ENCODE measurements at places on chromosomes 5 and 9.

DNA sequence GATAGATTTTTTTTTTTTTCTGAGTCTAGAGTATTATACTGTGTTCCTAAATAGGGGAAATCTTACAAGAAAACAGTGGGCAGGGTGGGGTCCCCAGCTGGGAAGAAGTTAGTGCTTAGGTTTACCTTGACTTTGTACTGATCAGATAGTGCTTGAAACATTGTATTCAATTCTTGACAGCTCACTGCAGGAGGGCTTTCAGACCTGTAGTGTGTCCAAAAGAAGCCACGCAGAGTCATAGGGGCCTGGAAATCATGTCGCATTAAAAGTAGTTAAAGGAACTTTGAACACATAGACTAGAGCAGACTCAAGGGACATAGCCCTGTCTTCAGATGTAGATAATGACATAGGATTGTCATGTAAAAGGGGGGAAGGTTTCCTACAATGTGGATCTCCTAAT, 215.4 kb upstream of the NR4A3 start:
- no peaks in the 10 kb centered on the region for H3K4me1 ChIP-seq
- H3K27me3 ChIP-seq: no peaks in the 10 kb centered on the region
- no peak overlapping the region for H3K4me3 ChIP-seq
- DNase-seq: no peak
- H3K36me3 ChIP-seq: no peaks in the 10 kb centered on the region
- no peak overlapping the region for H3K27ac ChIP-seq

DNA sequence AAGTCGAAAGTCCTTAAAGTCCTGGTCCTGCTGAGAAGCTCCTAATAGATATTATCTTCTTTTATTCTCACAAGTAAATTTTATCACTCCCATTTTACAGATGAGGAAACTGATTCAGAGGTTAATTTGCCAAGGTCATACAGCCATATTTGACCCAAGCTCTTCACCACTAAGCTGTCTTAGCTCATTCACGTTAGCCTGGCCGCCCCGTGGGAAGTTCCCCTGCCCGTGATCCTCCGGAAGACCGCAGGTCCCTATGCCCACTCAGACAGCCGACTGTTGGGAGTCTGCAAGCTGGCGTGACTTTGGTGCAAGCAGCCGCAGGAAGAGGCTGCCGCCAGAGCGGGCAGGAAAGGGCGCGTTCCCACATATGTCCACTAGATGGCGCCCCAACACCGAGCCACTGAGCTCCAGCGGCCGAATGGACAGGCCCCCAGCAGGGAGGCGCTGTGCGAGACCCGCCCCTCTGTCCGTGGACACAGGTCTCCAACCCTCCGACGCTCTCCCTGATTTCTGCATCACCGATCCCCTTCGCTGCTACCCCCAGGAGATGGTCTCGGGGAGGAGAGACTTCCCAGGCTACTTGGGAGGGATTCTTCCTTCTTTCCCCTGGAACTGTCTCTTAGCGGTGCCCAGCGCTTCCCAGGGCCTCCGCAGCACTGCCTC, 10.0 kb upstream of the ARAP3 start:
- peak; percentile 86 for DNase-seq
- H3K27ac ChIP-seq: no peak overlapping the region
- peak overlapping the region; percentile 15 for H3K4me3 ChIP-seq
- H3K36me3 ChIP-seq: no peaks in the 10 kb centered on the region
- no peaks in the 10 kb centered on the region for H3K27me3 ChIP-seq

DNA sequence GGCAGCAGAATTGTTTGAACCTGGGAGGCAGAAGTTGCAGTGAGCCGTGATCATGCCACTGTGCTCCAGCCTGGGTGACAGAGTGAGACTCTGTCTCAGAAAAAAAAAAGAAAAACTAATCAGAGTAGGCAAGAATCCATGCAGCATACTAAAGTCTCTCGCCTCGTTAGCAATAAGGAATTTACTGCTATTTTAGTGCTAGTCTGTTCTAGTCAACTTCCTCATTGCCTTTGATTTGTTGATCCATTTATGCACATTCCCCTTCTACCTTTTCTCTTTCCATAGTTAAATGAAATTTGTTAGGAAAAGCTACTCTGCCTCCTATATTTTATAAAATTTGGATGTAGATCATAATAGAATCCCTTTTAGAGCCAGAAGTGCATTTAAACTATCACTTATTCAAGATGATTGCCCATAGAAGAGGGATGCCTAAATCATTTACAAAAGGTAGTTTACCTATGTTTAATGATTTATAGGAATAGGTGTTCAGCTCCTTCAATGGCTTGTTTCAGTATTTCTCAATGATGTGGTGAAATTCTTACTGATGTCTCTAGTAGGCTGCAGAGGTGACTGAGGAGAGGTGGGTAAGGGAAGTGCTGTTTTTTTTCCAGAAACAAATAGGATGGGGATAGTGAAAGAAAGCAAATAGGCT, 1.9 kb downstream of the LRRC19 start:
- no peak overlapping the region for H3K27ac ChIP-seq
- no peaks in the 10 kb centered on the region for H3K27me3 ChIP-seq
- no peak for DNase-seq
- H3K4me1 ChIP-seq: no peaks in the 10 kb centered on the region
- no peaks in the 10 kb centered on the region for H3K36me3 ChIP-seq

GRCh38 chr9:128899566-128900322, 17.8 kb downstream of the LRRC8A start:
- peaks cover 29% of the 10 kb centered on the region for H3K36me3 ChIP-seq
- no peak overlapping the region for H3K4me3 ChIP-seq
- H3K27me3 ChIP-seq: no peaks in the 10 kb centered on the region
- H3K27ac ChIP-seq: peak overlapping the region; percentile 73

DNA sequence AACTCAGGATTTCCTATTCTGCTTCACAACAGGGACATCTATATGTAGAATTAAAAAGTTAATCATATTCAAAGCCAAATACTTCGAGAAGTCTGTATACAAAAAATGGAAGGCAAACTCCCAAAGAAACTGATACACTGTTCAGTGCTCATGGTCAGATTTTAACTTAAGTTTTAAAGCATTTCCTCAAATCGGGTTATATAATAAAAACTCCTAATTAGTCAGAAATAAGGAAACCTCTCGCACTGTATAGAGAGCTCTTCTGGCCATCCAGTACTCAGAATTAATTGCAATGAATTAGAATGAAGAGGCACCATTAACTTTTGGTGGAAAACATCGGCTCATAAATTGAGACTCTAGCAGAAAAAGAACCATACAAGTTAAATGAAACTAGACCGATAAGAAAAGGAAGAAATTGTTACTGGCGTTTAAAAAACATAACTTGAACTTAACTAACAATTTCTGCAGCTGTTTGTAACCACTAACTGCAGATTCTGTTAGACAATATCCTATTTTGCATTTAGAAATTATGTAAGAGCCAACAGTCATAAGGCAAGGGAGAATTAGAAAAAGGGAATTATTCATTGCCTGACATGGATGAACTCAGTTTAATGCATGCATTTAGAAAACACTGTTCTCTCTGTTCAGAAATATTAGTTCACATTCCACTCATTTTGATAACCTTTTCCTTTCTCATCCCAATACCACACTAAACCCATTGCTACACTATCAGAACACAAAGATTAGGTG, 96.6 kb downstream of the FNBP1 start:
- H3K4me1 ChIP-seq: peaks cover 10% of the 10 kb centered on the region
- no peak overlapping the region for H3K4me3 ChIP-seq
- H3K27ac ChIP-seq: no peak overlapping the region

DNA sequence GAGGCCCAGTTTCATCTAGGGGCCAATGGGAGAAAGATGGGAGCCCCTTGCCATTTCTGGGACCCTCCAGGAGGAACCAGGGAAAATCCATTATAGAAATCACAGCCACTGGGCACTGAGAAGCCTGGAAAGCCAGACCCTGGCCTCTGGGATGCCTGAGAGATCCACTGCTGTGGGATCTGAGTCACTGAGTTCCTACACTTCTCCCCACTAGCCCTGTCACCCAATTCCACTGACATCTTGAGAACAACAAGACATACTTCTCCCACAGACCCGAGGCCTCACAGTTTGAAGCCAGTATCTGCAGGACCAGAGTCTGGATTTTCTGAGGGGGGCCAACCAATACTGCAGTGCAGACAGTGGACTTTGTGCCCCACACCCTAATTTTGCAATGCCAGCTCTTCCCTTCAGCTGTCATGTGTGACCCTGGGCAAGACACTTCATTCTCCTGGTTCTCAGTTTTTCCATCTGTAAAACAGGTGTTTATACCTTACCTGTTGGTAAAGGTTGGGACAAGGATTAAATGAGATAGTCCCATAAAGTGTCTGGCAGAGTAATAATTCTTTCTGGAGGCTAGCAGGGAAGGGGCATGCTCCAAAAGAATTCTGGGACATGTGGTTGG, 46.5 kb downstream of the CXXC5 start:
- H3K36me3 ChIP-seq: no peaks in the 10 kb centered on the region
- H3K27me3 ChIP-seq: no peaks in the 10 kb centered on the region
- no peak overlapping the region for H3K27ac ChIP-seq
- H3K4me1 ChIP-seq: peaks cover 2% of the 10 kb centered on the region
- no peak overlapping the region for H3K4me3 ChIP-seq

DNA sequence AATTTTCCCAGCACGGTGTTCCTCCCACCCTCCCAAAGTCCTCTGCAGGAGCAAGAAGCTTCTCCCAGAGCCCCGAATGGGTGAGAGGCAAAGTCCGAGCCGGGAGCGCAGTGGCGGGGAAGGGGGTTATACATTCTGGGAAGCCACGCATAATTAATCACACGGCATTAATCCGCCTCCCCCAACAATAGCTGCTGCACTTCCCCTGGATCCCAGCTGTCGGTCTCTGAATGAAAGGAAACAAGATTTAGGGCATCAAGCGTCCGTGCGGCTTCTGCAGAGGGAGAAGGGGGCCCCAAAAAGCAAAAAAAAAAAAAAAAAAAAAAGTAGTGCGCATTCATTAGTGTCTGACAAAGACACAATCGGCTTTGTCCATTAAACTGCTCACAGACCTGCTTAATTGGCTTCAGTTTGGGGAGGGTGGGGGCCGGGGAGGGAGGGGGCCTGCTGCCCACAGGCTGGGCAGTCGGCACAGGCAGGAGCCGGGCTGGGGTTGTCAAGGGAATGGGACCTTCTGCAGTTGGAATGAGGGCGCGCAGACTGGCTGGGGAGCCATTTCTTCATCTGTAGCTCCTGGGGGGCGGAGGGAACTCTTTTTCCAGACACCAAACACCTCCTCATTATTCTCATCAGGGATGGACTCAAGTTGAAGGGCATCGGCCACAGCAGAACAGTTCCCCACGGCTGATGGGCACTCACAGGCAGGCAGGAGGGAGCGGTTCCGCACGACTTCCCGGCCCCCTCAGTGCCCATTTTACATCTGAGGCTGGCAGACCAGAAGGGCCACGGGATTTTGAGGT, 3.4 kb downstream of the NOTCH1 start:
- H3K27ac ChIP-seq: peak overlapping the region; percentile 92
- no peak overlapping the region for H3K4me3 ChIP-seq
- H3K36me3 ChIP-seq: no peaks in the 10 kb centered on the region
- H3K4me1 ChIP-seq: no peaks in the 10 kb centered on the region
- DNase-seq: no peak

DNA sequence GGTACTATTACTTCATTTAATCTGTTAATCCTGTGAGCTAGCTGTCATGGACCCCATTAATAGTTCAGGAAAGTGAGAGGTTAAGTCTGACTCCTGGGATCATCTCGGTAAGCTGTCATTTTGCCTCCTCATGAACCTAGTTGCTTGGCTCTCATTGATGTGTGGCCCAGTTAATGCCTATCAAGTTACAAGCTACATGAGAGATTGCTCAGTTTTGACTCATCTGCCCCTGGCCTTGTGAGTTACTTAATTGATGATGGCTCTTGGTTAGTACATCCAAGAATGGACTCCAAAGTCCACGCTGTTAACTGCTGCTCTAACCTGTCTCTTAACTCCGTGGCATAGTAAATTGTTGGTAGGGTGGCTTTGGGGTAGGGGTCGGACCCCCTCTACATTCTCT, 23.9 kb downstream of the LARP1 start:
- H3K36me3 ChIP-seq: no peaks in the 10 kb centered on the region
- no peak for DNase-seq
- peaks cover 88% of the 10 kb centered on the region for H3K4me1 ChIP-seq
- no peak overlapping the region for H3K27ac ChIP-seq

GRCh38 chr5:74638970-74639806, 1.3 kb downstream of the ENC1 start:
- H3K36me3 ChIP-seq: no peaks in the 10 kb centered on the region
- peak overlapping the region; percentile 72 for H3K4me3 ChIP-seq
- no peak for DNase-seq
- H3K4me1 ChIP-seq: peaks cover 43% of the 10 kb centered on the region
- H3K27ac ChIP-seq: peak overlapping the region; percentile 76

GRCh38 chr5:24385070-24385469, 259.7 kb downstream of the CDH10 start:
- no peak for DNase-seq
- H3K36me3 ChIP-seq: no peaks in the 10 kb centered on the region
- no peaks in the 10 kb centered on the region for H3K27me3 ChIP-seq
- no peaks in the 10 kb centered on the region for H3K4me1 ChIP-seq
- H3K4me3 ChIP-seq: no peak overlapping the region

All from right atrium auricular region (tissue), 2 donors.